Testis (tissue), 5 donors: ENCODE measurements at places on chromosomes 3 and 15. TPM values are rescaled to one million over a fixed set of nuclear protein-coding genes. Genes with fewer than 3 reads are reported as not detected.

DNA sequence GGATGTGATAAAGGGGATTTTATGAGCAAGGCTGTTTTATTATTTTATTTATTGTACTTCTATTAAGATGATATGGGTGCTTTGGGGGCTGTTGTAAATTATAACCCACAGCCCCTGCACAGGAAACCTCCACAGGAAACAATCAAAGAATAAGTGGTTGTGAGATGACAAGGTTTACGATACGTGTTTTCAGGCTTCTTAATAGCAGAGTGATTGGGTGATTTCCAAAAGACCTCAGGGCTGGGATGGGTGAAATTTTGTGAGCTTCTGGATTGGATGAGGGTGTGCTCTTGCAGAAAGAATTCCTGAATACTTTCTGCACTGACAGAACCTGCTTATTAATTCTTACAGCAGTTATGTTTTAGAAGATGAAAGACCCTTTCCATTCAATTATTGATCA is 21.4 kb downstream of the CHL1 start:
- DNase-seq: no peak

DNA sequence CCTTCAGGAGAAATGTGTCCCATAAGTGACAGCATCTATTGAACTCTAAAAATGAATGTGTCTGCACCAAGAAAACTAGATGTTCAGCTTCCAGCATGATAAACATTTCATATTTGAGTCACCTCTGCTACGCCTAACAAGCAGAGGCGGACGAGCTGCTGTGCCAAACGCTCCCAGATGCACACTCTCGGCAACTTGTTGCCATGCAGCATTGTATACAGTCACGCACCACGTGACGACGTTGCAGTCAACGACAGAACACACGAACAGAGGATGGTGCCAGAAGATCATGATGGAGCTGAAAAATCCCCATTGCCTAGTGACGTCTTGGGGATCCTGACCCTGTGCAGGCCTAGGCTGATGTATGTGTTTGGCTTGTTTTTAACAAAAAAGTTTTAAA is 137.5 kb downstream of the XXYLT1 start:
- no peak for DNase-seq

The IGF2BP2 gene
- total RNA-seq: 19.4 TPM

DNA sequence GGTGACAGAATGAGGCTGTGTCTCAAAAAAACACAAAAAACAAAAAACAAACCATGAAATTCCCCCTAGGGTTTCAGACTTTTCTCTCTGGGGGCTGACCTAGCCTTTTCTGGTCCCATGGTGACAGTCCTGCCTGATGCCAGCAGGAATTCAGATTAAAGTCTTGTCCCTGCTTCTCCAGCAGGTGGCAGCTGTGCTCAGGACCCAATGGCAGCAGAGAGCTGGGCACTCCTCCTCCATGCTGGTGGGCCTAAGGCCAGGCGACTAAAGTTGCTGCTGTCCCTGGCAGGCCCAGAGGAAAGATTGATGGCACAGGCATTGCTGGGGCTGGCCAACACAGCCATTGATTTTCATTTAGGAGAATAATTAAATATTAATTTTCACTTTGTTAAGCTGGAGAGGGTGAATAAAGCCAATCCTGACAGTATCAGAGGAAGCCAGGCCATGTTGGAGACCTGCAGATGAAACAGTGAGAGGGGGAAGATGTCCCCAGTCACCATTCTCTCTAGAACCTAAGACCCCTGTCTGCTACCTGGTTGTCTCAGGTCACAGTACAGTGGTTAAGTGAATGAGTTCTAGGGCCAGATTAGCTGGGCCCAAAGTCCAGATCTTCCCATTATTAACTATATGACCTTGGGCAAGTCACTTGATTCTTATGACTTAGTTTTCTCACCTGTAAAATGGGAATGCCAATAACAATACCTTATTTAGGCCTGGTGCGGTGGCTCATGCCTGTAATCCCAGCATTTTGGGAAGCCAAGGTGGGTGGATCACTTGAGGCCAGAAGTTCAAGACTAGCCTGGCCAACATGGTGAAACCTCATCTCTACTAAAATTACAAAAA is 7.1 kb downstream of the CELF6 start:
- DNase-seq: peak; percentile 79

DNA sequence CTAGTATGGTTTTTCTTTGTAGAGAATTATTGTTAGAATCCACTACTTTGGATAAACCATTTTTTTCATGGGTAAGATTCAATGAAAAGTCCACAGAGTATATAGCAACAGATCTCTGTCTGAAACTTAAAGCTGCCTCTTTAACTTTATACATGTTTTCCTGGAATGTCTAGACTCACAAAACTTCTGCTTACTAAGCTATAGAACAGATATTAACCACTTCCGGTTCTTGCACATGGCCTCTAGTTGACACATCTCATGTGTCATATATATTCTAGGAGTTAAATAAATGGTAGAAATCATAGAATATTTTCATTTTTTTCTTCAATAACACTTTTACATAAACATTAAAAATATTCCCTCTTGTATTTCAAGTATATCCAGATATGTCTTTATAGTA is 1693.9 kb downstream of the SI start:
- DNase-seq: no peak

GRCh38 chr3:128347282-128347681 is 119.4 kb downstream of the DNAJB8 start:
- no peak for DNase-seq

The RAMAC gene
- 21.2 TPM for total RNA-seq

DNA sequence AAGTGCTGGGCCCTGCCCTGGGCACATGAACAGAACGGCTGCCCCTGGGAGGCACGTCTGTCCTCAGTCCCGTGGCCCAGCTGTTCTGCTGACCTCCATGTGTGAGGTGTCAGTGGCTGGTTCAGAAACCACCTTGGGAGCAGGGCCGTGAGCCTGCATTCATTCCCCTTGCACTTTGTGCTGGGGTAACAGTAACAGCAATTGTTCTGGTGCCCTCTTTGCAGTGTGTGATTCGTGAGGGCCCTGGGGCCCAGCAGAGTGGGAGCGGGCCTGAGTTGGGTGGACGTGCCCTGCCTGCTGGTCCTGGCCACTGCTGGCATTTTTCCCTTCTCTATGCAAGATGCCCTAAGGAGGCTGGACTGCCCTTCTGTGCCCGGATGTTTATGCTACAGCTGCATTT is 50.4 kb upstream of the MYZAP start:
- DNase-seq: no peak

The CRYGS gene
- 6.1 TPM for total RNA-seq

- DNase-seq: no peak
Observed at GRCh38 chr3:12438318-12438717, 46.0 kb upstream of the TSEN2 start.

The IL5RA gene
- 0.87 TPM for total RNA-seq

GRCh38 chr15:67884514-67885174 is 44.8 kb upstream of the RNU6-1 start:
- DNase-seq: peak; percentile 88

The LYSMD2 gene
- total RNA-seq: 19.9 TPM

DNA sequence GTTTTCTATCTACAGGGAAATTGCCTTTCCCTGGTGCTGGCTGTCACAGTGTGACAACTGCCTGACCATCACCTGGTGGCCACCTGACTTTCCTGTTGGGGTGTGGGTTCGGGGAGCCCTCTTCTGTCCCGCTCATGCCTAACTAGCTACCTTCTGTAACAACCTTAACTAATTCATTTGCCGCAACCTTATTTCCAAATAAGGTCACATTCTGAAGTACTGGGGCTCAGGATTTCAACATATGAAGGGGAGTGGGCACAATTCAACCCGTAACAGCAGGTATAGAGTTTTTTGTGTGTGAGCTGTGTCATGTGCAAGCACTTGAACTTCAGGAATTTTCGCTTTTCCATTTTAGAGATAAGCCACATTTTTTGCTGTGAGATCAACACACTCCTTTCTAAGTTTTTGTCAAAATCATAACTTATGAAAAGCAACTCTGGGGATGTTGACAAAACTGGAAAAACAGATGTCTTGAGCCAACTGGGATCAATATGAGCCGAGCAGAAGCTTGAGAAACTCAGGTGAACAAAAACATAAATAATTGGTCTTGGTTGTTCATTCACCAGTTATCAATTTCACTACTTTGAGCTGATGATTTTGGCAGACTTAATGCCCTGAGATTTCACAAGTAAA is 242.0 kb upstream of the RGMA start:
- DNase-seq: no peak

The CLDN11 gene
- 1,538 TPM for total RNA-seq

The PDE8A gene
- total RNA-seq: 67.3 TPM

The MST1R gene
- 7.6 TPM for total RNA-seq

DNA sequence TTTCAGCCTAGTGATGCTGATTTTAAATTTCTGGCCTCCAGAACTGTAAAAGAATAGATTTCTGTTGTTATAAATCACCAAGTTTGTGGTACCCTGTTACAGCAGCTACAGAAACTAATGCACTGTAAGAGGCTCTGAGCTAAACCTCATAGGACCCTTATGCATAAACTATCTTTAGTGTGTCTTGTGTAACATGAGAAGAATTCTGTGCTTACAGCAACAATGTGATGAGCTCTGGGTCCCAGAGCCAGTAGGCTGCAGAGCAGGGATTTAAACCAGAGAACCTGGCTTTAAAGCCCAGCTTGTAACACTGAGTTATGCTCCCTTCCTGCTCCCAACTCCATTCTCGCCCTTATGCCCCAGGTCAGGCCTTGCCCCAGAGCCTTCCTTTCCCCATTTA is 113.1 kb downstream of the THSD4 start:
- no peak for DNase-seq

The GAP43 gene
- total RNA-seq: 0.63 TPM

GRCh38 chr15:92636908-92637481 is 18.6 kb downstream of the FAM174B start:
- DNase-seq: no peak

DNA sequence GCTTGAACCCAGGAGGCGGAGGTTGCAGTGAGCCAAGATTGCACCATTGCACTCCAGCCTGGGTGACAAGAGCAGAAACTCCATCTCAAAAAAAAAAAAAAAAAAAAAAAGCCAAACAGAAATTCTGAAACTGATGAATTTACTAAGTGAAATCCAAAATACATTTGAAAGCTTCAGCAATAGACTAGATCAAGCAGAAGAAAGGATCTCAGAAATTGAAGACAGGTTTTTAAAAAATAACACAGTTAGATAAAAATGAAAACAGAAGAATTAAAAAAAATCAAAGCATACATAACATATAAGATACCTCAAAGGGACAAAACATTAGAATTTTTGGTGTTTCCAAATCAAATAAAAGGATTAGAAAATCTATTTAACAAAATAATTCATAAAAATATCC is 114.4 kb downstream of the TP63 start:
- no peak for DNase-seq

GRCh38 chr3:30631243-30631904 is 25.0 kb downstream of the TGFBR2 start:
- no peak for DNase-seq

- DNase-seq: peak; percentile 55
Observed at GRCh38 chr15:25501828-25502446, 63.1 kb upstream of the UBE3A start.

The ARRDC4 gene
- total RNA-seq: 54.2 TPM
